ENCODE measurements at places on chromosomes 2 and 18.

DNA sequence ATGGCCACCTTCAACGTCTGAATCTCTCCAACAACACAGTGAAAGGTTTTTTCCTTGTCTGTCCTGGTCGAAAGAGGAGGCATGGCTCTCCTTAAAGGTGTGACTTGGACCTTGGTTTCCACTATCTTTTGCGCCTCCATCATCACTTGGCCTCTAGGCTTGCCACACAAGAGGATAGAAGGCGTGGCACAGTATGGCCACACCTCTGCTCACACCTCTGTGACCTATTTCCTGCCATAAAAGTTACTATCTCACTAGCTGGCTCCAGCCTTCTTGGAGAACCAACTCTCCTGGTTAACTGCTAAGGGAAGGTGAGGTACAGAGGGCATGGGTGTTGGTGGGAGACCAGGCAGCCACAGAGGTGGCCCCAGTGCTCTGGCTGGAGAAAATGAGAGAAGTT is 165.9 kb downstream of the UXS1 start:
- DNase-seq = no peak

DNA sequence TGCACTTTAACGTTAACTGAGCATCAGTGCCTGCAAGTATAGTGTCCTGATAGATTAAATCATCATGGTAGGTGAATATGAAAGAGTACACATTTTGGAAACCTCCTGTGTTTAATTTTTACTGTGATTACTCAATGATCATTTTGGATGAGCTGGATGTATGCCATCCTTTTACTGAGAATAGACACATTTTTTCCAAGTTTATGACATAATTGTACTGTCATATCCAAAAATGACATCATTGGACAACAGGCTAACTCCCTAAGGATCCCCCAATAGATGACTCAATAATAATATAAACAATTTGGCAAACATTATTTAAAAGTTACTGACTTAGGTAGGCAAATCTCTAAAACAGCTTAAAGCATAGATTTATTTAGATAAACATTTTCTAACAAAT is 410.8 kb upstream of the REG3G start:
- no peak for DNase-seq

- no peak for DNase-seq
These were observed 4.7 kb upstream of the IL36G start for GRCh38 chr2:112973156-112973555.

- peak; percentile 96 for DNase-seq
These were observed 214.1 kb upstream of the COPS8 start for GRCh38 chr2:236871500-236872001.

GRCh38 chr2:167127135-167127534 is 238.9 kb downstream of the XIRP2 start:
- peak; percentile 60 for DNase-seq

DNA sequence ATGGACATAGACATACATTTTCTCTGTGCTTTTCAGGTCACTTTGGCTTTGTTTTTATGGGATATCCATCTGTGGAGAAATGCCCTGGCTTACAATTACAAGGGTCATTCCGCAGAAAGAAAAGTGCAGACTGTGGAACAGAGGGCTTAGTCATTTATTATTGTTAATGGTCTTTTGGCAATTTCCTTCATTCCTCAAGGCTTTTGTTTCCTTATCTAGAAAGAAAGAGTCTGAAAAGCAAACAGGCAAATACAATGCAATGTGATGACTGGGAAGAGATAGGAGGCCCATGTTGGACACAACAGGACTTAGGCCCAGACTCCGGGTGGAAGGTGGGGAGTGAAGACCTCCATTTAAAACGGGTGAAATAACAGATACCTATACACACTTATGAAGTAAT is 129.5 kb upstream of the CAVIN2 start:
- peak; percentile 45 for DNase-seq

DNA sequence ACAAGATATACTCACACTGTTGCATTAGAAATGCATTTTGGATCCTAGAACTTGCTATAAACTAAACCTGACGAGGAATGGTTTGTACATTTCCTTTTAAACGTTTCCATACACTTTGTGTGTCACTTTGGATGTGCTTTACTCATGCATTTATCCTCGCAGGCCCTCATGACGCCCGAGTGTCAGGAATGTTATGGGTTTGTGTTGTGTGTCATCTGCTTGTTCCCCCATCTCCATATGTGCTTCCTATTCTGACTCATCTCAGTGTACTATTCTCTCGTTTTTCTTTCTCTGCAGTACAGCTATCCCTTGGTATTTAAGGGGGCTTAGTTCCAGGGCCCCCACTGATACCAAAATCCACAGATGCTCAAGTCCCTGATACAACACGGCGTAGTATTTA is 121.5 kb upstream of the RASGRP3 start:
- peak; percentile 92 for DNase-seq
